Stimulated activated CD4-positive, alpha-beta T cell treated with anti-CD3 and anti-CD28 coated beads, Interleukin-1b, Interleukin-23, amount 100 ng/mL, for 1 hour (primary cell): ENCODE measurements at places on chromosomes 1 and 21.
A peak's percentile ranks its signal among the peaks of the same experiment; 100 is the strongest.

- DNase-seq = no peak
These were observed 95.6 kb downstream of the TTC3 start for GRCh38 chr21:37168666-37169065.

DNA sequence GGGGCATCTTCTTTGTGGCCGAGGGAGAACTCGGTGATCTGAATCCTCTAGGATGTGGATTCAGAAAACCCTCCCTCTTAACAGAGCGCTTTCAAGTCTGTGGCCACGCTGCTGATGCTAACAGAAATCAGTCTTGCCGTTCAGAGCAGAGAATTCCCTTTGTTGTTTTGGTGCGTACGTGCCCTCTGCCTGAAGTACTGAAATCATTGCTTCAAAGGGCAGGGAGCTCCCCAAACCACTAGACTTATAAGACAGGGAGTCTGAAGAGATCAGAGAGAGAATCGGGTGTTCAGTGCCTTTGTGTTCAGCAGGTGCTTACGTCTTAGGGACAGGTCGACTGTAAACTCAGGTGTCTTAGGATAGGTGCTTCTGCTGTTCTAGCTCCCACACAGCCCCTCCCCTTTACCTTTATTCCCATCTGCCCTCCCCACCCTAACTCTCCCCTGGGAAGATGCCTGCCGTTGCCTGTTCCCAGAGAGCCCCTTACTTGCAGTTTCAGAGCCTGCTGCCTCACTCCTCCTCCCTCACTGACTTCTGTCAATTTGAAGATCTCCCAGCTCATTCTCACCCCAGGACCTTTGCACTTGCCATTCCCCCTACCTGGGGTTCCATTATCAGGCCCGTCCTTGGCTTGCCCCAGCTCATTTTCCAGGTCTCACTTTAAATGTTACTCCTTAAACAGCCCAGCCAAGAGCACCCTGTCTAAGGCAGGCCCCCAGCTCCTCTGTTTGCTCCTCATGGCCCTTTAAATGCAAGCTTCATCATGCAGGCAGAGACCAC lies 143.0 kb downstream of the CAMTA1 start:
- no peak for DNase-seq

DNA sequence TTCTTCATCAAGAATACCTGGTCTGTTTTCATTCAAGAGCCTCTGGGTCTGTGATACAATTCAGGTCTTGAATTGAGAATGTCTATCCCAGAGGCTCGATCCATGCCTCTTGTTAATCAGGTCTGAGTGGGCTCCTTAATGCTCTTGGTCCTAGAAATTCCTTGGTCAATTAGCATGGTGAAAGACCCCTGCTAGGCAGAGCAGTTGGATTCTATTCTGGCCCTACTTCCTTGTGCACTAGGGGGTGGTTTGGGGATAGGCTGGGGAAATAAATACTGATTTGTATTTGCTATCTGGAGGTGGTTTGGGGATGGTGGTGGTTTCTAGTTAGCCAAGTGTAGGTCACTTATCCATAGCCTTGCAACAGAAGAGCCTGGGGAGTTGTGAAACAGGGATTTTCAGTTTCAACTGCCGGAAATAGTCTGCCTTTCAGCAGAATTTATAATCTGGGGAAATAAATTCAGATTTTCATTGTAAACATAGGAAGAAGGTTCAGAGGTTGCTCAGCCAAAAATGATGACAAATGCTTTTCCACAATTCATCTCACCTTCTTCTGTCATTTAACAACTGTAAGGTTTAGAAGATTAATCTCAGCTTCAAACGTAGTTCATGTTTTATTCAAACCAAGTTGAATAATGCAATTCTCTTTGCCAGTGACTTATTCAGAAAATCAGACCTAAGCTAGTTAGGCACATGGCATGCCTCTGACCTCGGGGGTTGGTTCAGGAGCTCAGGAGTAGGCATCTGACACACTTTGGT lies 22.2 kb upstream of the SCAF4 start:
- DNase-seq = no peak

GRCh38 chr21:29102791-29103257 lies 27.6 kb upstream of the MAP3K7CL start:
- no peak for DNase-seq

GRCh38 chr1:2451741-2452140 lies 24.3 kb upstream of the PLCH2 start:
- DNase-seq = no peak

DNA sequence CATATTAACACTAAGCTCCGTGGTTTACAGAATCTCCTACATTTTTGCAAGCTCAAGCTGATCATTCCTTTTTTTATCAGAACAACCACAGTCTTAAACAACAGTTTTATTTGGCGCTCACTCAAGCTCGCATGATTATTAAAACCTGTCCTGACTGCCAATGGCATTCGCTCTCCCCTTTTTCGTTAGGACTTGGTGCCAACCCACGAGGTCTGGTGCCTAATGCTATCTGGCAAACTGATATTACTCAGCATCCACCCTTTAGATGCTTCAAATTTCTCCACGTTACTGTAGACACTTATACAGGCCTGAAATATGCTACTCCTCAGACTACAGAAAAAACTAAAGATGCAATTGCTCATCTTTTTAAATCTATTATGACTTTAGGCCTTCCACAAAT lies 23.0 kb upstream of the ITLN1 start:
- DNase-seq = no peak

- DNase-seq = no peak
These were observed 56.4 kb downstream of the ARHGEF16 start for GRCh38 chr1:3510956-3511250.

DNA sequence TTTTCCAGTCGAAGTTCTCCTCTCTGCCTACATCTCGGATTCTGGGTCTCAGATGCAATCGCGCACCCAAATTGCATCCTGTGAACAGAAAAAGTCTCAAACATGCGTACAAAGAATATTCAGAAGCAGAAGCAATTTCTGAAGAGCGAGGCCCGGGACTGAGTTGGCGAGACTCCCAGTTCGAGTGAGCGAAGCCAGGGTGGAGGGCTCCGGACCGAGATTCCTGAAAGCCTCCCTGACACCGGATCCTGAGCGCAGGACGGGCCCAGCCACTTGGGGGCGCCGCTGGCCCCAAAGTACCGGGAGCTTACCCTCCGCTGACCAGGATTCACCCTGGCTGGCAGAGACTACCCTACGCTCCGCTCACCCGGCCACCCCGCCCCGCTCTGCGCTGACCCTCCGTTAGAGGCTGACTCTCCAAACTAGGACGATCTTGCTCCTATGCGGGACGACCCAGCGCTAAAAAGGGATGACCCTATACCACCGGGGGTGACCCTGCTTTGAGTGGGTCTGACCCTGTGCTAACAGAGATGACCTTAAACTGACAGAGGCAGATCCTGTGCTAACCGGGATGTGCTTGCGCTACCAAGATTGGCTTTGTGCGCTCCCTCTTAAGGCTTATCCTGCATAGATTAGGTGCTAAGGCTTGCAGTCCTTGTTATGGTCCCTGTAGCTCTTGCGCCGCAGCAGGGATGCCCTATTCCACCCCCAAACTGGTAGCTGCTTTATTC lies 12.1 kb downstream of the FOXD2 start:
- no peak for DNase-seq

GRCh38 chr1:209461168-209461567 lies 122.3 kb upstream of the CAMK1G start:
- no peak for DNase-seq

DNA sequence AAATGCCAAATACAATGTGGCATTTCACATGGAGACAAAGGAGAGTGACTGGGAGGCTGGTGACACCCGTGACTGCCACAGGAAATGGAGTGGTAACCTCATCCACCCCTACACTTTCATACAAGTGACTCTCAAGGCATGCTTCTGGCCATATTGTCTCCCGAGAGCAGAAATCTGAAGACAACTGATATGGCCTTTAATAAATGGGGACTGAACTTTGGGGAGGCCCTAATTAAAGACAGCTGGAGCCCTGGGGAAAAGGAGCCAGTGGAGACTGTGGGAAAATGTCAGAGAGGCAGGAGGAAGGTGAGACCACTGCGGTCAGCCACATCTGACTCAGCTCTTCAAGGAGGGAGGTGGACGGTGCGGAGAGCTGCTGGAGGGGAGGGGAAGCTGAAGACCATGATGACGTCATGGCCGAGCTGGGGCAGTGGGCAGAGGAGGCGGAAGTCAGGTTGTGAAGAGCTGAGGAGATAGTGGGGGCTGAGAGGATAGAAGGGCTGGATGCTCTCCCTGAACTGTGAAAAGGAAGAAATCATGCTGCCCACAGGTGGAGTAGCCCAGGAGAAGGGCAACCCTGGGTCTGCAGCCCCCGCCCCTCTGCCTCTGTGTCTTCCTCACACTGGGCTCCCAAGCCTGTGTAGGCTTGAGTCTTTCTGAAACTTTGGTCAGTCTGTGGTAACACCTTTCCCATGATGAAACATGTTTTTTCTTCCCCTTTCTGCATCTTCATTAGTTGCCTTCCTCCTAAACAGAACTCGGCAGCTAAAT lies 14.0 kb upstream of the NCF2 start:
- DNase-seq = no peak

DNA sequence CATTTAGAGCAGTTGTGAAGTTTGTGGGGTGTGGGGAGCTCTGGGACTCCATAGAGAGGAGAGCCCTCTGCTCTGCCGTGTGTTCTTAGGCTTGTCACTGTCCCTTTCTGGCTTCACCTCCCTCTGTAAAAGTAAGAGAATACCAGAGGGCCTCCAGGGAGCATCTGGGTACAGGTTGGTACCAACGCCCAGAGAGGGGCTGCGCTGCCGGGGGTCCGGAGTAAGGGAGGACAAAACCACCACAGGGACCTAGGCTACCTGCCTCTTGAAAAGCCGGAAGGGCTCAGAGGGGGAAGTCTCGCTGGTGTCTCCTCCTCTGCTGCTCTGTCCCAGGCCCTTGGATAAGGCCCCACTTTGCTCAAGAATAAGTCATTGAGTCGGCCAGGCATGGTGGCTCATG lies 3.1 kb upstream of the TINAGL1 start:
- no peak for DNase-seq

- no peak for DNase-seq
These were observed 21.3 kb downstream of the CD247 start for GRCh38 chr1:167496797-167497619.

DNA sequence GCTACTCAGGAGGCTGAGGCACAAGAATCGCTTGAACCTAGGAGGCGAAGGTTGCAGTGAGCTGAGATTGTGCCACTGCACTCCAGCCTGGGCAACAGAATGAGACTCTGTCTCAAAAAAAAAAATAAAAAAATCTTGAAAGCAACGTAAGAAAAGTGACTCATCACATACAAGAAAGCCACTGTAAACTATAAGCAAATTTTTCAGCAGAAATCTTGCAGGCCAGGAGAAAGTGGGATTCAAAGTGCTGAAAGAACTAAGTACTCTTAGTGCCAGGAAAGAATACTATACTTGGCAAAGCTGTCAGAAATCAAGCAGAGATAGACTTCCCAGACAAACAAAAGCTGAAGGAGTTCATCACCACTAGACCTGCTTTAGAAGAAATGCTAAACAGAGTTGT lies 4.4 kb upstream of the HMGN1 start:
- DNase-seq = no peak

DNA sequence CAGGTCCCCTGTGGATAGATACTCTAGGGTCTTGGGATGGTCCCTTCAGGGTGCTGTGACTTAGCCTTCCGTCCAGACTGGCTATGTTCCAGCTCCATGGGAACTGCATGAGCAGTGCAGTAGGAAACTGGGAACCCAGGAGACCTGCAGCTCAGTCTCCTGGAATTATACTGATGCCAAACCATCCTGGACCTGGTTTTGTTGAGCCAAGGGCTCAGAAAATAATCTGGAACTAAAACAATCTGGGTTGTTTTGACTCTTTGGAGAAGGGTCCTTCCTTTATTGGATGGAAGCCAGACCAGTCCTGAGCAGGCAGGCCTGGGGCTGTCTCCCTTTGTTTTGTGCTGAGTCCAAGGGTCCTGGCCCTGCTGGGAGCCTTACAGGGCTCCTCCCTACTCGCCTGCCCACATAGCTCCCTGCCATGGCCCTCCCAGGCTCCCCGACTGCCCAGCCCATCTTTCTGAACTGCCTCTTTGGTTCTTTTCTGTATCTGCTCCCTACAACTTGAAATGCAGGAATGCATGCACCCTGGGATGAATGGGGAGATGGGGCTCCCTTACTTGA lies 1.2 kb downstream of the IPO13 start:
- no peak for DNase-seq

DNA sequence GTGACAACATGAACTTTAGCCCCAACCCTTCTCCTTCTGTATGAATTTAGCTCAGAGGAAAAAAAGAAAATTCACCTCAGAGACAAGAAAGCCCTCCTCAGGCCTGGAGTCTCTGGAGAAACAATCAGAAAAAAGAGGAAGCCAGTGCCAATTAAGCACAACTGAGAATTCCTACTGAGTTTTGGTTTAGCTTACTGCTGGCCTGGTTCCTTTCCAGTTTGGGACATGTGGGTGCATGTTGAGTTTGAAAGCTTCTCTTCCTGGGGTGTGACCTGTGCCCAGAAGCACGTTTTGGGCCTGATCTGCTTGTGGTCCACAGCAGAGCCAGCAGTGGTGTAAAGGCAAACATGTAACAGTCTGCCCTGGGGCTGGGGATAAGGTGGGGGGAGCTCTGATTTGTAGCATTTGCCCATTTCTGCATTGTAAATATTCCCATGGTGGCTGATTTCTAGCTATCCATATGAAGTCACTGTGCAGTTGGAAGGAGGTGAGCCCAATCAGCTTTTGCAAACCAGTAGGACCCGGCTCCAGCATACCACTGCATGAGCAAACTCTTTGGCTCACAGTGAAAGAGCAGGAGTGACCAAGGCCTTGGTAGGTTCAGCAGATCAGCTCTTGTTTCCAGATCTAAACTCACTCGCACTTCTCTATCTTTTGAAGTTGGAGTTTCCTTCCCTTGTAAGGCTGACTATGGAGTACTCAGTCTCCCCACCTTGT lies 4.7 kb upstream of the THEM5 start:
- DNase-seq = no peak

DNA sequence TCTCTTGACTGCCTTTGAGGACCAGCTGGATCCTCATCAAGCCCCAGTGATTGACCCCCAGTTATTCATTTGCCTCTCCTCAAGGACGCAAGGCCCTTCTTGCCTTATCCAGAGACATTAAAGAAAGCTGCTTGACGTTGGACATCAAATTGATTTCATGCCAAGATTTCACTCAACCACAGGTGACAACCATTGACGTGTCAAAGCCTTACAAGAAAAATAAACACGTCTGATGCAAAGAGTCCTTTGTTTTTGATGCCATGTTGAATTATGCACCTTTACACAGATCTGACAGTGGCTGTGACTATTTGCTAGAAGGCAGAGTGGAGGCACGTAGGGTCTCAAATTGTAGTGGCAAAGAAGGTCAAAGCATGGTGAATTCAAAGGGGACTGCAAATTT lies 666.2 kb upstream of the CAMK1G start:
- no peak for DNase-seq

- no peak for DNase-seq
These were observed 88.7 kb downstream of the C1orf94 start for GRCh38 chr1:34265396-34265795.

GRCh38 chr1:1943834-1944570 lies 24.9 kb upstream of the TMEM52 start:
- peak; percentile 21 for DNase-seq

- DNase-seq = no peak
These were observed 40.4 kb upstream of the LDLRAP1 start for GRCh38 chr1:25502957-25503356.

GRCh38 chr21:14591882-14592281 lies 45.8 kb upstream of the SAMSN1 start:
- DNase-seq = no peak

DNA sequence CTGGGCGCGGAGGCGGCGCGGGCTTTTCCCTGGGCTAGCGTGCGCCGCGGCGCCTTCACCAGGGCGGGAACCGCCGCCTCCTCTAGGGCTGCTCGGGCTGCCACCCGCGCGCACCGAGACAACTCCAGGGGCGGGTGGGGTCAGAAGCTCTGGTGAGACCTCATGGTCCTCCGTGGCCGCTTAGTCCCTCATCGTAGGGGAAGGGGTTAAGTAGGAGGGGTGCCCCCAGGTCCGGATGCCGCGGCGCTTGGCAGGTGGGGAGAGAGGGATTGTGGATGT lies 559 bp downstream of the SERTAD4 start:
- no peak for DNase-seq
